ENCODE measurements at places on chromosomes 11 and 22.

GRCh38 chr11:11995601-11996000, 12.8 kb downstream of the DKK3 start:
- no peak for DNase-seq

DNA sequence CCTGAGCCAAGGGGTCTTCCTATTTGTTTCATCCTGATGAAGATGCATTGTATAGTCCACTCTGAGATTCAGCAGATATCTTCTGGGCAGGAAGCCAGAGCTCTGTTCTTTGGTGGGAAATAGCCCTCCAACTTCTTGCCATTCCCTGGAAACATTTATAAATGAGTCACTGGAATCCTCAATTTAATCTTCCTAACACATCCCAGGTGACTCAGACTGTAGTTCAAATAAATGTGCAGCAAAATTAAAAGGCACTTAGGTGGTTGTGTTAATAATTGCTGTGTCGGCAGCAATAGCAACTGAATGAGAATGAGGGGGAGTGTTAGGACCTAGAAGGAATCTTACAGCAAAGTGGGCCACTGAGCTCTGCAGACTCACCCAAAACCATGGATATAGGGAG, 108.6 kb downstream of the INSC start:
- DNase-seq: no peak

DNA sequence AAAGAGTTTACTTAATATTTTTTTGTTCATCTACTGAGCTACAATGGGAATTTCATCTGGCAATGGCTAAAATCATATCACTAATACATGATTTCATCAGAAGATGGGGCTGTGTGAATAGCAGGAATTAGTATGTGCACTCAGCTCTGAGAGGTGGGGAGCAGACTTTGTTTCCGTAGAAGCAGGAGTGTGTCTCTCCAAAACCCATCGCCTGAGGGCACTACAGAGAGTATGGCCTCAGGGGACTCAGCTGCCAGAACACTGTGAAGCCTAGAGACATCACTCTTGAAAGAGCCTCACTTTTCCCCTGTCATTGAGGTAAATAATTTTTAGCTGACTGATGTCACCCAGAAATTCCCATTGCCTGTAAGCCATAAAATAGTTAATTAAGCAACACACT, 261.4 kb upstream of the ISX start:
- no peak for DNase-seq

- DNase-seq: no peak
Measured at GRCh38 chr11:95148406-95148805, 58.8 kb downstream of the ENDOD1 start.

Measured in stimulated activated CD8-positive, alpha-beta memory T cell treated with anti-CD3 and anti-CD28 coated beads, Interleukin-2, amount 100 ng/mL, for 1 hour (primary cell).